OCI-LY7 (cell line): ENCODE measurements at places on chromosomes 2 and 18.

DNA sequence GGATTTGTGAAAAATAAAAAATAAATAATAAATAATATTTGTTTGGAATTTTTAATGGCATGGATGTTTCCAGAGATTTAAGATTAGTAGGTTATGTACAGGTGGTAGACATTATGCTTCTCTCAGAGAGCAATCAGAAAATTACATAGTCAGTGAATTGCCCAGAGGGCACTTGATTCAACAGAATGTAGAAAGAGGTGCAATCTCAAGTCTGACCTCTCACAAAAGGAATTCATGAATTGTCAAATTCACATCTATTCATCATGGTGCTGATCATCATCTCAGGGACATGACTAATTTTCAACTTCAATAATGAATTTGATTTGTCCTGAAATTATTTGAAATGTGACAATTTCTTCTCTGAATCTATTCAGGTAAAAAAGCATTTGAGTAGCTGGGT is 172.5 kb downstream of the PDE11A start:
- DNase-seq = no peak

GRCh38 chr2:67451086-67451832 is 54.1 kb downstream of the ETAA1 start:
- no peak for DNase-seq

- peak; percentile 68 for DNase-seq
Observed at GRCh38 chr2:73268830-73269685, 15.2 kb downstream of the FBXO41 start.

DNA sequence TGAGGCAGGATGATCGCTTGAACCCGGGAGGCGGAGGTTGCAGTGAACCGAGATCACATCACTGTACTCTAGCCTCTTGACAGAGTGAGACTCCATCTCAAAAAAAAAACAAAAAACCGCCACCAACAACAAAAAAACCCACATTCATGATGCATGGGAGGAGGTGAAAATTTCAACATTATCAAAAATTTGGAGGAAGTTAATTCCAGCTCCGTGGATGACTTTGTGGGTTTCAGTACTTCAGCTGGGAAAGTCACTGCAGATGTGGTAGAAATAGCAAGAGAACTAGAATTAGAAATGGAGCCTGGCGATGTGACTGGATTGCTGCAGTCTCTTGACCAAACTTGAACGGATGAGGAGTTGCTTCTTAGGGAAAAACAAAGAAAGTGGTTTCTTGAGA is 74.3 kb downstream of the PRKCE start:
- DNase-seq = no peak

- DNase-seq = no peak
Observed at GRCh38 chr2:181172676-181173075, 192.3 kb downstream of the UBE2E3 start.

- no peak for DNase-seq
Observed at GRCh38 chr18:48335829-48336228, 73.4 kb downstream of the ZBTB7C start.

- DNase-seq = no peak
Observed at GRCh38 chr2:40851661-40852060, 399.8 kb upstream of the SLC8A1 start.

- DNase-seq = no peak
Observed at GRCh38 chr18:6031442-6031841, 136.1 kb upstream of the TMEM200C start.

- no peak for DNase-seq
Observed at GRCh38 chr2:53633441-53633840, 134.2 kb upstream of the CHAC2 start.

DNA sequence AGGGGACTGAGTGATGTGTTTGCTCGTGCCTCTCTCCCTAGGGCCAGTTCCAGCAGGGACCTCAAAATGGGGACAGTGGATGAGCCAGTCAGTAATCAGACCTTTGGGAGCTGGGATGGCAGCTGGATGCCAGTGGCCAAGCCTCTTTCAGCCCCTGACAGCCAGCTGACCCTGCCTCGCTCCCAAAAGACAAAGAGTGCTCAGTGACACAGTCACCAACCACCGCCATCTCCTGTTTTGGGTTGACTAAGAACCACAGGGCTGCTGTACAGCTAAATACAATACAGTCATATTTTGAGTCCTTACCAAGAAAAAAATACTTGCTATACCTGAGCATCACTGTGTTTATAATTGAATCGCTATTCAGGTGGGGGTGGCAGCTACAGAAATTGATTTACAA is 75.7 kb downstream of the POU3F3 start:
- no peak for DNase-seq

- DNase-seq = peak; percentile 87
Observed at GRCh38 chr2:171687287-171688128, at the start of gene DYNC1I2. Gene DYNC1I2, plus strand, starts transcription at chr2:171687469. Its CDS starts 2,687 bp downstream, at chr2:171690156.

DNA sequence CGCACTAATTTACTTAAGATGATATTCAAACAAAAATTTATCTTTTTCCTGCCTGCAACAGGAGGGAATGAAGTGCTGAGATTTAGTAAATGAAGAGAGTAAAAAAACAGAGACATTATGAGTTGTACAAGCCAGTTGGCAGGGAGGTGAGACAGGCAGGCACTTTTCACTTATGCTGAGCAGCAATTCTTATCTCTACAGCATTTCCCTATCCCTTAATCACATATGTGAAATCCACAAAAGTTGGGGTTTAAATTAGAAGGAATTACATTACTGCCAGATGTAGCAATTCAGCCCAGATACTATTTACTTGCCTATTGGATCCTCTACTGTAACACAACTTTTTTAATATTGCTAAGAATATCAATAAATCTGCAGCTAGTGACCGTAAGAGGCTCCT is 314.2 kb upstream of the LRP1B start:
- DNase-seq = no peak

- no peak for DNase-seq
Observed at GRCh38 chr2:85033388-85033787, 62.4 kb downstream of the KCMF1 start.

- DNase-seq = no peak
Observed at GRCh38 chr2:219965287-219966194, 338.1 kb downstream of the SLC4A3 start.

DNA sequence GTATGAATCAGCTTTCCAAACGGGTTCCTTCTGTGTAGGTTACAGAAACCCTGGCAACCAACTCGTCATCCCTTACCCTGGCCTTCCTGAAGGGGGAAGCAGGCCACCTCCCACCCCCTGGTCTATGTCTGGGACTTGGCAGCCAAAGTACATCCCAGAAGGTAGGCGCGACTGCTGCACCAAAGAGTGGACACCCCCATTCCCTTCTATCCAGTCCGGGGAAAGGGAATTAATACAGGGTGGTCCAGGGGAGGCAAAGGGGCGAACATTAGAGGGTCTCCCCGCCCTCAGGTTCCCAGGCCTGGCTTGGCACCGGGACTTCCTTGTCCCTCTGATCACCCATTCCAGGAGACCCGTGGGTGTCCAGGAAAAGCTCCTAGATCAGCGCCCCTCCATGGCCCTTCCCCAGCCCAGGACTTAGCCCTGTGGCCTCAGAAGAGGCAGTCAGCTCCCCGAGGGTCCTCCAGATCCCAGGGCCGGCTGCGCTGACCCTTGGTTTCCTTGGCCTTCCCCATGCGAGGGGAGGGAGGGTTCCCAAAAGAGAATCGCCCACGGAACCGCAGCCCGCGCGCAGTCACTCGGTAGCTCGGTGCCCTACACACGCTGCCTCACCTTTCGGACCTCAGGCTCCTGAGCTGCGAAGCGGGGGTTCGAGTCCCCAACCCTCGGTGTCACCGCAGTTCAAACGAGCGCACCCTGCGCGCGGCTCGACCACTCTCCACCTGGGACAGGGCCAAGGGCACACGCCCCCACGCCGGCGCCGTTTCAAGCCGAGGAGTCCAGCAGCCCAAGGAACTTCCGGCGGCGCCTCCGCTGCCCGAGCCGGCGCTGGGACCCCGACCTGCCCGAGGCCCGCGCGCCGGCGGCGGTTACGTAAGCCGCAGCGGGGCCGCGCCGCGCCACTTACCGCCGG is at the start of gene PER2:
TSS of gene PER2 (minus strand) at position 874 of the 913 bp plus-strand sequence. CDS start 10,674 bp downstream, outside the sequence.
- peak; percentile 40 for DNase-seq

DNA sequence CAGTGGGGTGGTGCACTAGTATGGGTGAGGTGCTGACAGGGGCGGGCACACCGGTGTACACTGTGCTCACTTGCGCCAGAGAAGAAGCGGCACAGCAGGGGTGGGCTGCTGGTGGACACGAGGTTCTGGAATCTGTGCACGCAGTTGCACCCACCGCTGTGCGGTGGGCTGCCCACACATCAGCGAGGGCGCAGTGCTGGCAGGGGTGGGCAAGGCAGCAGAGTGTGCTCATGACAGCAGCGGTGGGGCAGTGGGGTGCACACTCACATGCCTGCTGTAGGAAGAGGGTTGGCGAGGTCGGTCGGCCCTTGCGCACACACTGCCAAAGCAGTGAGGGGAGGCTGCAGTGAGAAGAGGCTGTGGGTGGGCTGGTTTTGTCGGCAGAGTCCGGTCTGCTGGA is 141.8 kb downstream of the GALNT13 start:
- DNase-seq = no peak

- DNase-seq = no peak
Observed at GRCh38 chr2:147398301-147398700, 446.5 kb upstream of the ACVR2A start.

DNA sequence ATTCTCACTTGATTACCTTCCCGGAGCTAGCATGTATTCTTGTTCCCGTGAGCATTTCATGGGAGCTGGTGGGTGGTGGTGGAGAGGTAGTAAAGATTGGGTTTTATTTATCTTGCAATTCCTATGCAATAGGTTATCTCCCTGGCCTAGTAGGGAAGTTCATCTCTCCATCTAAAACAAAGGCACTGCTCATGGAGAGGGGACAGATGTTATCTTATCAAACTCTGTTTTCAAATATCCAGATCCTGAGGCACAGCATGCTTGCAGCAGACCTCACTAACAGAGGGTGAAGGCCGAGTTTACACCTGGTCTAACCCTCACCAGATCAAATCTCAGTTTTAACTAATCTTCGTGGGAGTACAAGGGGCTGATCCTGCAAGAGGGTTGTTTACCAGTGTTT is 98.9 kb downstream of the CYRIA start:
- no peak for DNase-seq

GRCh38 chr2:219998107-219998506 is 370.7 kb downstream of the SLC4A3 start:
- DNase-seq = no peak
